ENCODE measurements at places on chromosomes 6 and 20.

DNA sequence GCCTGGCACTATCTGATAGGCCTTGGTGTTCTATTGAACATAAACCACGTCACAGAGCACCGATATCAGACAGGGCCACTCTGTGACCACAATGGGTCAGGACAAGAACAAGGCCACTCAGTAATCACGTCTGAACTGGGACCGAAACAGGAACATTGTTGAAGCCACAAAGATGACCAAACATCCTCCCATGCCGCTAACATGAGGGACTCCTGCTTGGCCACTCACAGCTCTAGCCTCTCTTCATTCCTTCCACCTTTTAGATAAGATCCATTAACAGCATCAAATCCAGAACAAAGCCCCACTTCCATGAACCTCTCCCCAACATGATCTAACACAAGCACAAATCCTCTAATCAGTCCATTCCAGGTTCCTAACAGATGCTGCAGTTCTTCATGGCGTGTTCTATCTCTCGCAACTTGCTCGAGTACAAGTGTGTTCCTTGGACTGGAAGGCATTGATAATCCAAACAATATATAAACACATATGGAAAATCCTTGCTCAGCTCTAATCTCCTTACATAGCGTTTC, 7.4 kb downstream of the SIRT5 start:
- DNase-seq, result no peak

DNA sequence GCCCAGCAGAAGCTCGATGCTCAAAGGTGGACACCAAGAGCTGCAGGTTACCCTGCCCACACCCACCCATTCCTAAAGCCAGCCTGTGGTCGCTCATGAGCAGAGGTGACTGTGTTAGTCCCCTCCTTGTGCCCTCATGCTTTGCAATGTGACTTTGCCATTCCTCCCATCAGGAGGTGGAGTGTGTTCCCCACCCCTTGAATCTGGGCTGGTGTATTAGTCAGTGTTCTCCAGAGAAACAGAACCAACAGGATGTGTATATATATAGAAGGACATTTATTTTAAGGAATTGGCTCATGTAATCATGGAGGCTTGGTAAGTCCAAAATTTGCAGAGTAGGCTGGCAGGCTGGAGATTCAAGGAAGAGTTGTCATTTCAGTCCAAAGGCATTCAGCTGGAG, 54.4 kb upstream of the RNF24 start:
- no peak for DNase-seq

DNA sequence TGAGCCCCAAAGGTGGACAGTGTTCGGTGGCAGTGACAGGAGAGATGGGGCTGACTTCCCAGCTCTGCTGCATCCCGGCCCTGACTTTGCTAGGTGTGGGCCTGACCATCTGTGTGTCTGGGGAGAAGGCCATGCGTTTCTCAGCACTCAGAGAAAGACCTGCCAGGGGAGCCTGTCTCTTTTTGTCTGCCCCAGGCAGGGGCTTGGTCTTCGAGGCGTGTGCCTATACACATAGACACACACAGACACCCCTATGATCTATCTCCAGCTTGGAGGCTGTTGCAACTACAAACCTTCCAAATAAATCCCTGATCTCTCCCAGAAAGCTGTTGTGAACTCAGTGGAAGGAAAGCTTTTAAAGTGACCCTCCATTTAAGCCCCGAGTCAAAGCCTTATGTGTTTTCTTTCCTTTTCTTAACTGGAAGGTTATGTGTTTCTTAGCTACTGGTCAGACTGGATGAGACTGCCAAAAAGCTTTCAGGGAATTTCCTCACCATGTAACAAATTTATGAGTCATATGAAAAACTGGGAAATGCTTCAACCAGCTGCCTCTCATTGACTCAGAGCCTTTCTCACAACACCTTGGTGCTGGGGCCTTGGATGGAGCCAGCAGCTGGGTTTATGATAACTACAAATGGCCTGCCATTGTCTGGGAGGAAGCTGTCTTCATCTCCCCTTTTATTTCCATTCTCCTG, 102.6 kb downstream of the CDC5L start:
- no peak for DNase-seq

DNA sequence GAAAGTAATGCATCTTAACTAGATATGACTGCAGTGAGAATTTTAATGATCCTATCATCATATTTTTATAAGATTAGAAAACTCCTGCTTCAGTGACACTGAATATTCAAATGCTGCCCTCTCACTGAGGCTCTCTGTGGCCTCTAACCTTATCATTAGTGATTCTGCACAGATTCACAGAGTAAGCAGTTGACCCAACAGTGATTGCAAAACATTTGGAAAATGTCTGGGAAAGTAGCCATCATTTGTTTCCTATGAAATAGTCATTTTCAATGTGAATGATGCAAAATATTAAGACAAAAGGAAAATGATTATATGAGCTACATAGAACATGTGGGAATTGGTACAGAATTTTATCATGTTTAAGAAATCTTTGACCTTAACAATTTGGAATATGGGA, 210.3 kb downstream of the TBX18 start:
- DNase-seq, result no peak

- DNase-seq, result no peak
Measured at GRCh38 chr6:121247386-121247785, 86.9 kb downstream of the TBC1D32 start.

GRCh38 chr20:63216849-63217471, 1.0 kb upstream of the YTHDF1 start:
- DNase-seq, result no peak

- no peak for DNase-seq
Measured at GRCh38 chr6:30917487-30917886, 3.4 kb downstream of the VARS2 start.

GRCh38 chr6:29943053-29943966, 978 bp downstream of the HLA-A start:
- DNase-seq, result no peak

DNA sequence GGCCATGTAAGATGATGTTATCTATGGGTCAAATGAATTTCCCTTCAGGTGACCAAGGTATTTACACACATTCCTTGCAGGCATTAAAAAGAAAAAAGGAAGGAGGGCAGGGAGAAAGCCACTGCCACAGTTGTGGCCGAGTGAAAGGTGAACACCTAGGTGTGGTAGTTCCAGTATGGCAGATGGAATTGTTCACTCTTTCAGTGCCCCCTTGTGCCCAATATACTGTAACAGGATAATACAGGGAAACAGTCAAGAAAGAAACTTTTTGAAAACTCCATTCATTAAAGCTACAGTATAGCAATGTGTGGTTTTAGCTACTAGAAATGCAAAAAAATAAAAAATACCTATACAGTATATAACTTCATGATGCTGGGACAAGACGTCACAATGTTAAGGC, 52.1 kb downstream of the BMP2 start:
- no peak for DNase-seq

DNA sequence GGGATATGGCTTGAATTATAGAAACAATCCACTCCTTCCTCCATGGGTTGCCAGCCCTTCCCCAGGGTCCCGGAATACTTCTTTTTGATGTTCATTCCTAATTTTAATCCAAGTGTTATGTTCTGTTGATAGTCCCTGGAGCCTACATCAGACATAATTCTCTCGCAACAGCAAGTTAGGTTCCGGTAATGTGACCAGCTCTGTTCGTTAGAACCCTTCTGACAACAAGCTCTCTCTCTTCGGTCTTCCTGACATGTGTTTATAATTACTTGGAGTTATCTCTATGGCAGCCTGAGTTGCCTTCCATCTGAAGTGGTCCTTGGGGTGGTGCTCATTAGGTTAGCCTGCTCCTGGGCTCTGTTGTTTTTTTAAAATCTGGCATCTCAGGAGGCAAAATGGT, 506.9 kb upstream of the JARID2 start:
- no peak for DNase-seq

DNA sequence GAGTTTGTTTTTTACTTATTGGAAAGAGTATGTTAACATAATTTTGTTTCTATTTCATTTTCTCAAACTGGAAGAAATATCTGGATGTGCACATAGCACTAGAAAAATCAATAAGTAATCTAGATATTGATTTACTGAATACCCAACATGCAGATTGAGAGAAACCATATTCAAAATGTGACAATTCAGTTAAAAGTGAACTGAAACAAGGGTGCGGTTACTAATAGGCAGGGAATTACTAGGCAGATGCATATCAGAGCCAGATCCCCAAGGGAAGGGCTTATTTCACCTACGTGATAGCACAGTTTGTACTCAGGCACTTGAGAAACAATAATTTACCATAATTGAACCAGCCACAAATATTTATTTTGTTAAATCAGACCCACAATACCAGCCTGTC, 493.1 kb upstream of the FLRT3 start:
- no peak for DNase-seq

DNA sequence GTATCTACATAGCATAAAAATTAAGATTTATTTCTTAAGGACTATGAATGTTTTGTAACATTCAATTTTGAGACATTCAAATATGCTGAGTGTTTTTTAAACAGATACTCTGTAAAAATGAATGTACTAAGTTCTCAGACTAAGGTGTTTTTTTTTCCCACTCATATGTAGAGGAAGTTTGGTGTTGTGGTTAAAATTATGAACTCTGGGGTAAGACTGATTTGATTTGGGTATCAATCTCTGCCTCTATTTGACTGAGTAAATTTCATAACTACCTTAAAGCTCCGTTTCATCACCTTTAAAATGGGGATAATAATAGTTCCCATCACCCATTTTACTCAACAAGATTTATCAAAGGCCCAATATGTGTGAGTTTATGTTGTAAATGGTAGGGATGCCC, 386.6 kb upstream of the FLRT3 start:
- no peak for DNase-seq

GRCh38 chr20:51565298-51566144, 23.0 kb upstream of the NFATC2 start:
- DNase-seq, result no peak

Measured in cerebellar nuclear complex (tissue), 1 donor.